ENCODE measurements at places on chromosomes 7 and 10. TPM values are rescaled to one million over a fixed set of nuclear protein-coding genes. Genes with fewer than 3 reads are reported as not detected.

GRCh38 chr10:46231087-46231486 is 55.7 kb upstream of the ANTXRL start:
- H3K4me1 ChIP-seq, result peaks cover 21% of the 10 kb centered on the region
- no peaks in the 10 kb centered on the region for H3K36me3 ChIP-seq
- H3K4me3 ChIP-seq, result no peak overlapping the region
- H3K27me3 ChIP-seq, result no peaks in the 10 kb centered on the region
- DNase-seq, result no peak

UFSP1 gene
- 1.4 TPM for total RNA-seq

ANXA8L1 gene
- not detected for total RNA-seq

DNA sequence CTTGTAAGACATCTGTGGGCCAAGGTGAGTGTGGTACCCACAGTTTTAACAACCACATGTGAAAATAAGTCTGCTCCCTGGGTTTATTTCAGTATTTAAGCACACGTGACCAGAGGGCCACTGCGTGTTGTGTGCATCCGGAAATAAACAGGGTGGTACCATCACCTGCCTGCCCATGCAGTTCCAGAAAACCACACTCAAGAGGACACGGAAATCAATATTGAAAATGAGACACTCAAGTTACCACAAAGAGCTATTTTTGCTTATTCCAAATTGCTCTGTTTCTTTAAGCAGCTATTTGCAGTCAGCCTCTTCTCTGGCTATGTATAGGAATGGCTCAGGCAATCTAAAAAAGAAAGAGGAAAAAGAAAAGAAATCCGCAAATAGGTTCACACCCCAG is 71.8 kb upstream of the LOXL4 start:
- H3K4me3 ChIP-seq, result no peak overlapping the region
- peaks cover 3% of the 10 kb centered on the region for H3K4me1 ChIP-seq
- H3K27me3 ChIP-seq, result no peaks in the 10 kb centered on the region
- DNase-seq, result no peak
- no peaks in the 10 kb centered on the region for H3K36me3 ChIP-seq

TMEM236 gene
- total RNA-seq, result 0.44 TPM
